ENCODE measurements at places on chromosomes 1 and 21.

- no peak for DNase-seq
Observed at GRCh38 chr1:223834660-223835263, 11.0 kb downstream of the TP53BP2 start.

DNA sequence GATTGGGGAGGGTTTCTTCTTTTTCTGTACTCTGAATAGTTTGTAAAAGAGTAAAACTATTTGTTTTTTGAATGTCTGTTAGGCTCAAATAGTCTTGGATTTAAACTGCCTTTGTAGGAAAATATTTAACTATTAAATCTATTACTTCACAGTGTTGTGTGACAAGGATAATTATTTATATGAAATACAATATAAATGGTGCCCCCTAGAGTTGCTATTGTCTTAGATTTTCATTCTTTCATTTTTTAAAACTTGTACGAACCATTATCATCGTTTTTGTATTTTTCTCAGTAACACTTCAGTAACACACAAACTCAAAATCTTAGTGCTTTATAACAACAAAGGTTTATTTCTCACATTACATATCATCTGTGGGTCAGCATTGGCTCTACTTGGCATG is 37.4 kb downstream of the C1orf185 start:
- no peak for DNase-seq

DNA sequence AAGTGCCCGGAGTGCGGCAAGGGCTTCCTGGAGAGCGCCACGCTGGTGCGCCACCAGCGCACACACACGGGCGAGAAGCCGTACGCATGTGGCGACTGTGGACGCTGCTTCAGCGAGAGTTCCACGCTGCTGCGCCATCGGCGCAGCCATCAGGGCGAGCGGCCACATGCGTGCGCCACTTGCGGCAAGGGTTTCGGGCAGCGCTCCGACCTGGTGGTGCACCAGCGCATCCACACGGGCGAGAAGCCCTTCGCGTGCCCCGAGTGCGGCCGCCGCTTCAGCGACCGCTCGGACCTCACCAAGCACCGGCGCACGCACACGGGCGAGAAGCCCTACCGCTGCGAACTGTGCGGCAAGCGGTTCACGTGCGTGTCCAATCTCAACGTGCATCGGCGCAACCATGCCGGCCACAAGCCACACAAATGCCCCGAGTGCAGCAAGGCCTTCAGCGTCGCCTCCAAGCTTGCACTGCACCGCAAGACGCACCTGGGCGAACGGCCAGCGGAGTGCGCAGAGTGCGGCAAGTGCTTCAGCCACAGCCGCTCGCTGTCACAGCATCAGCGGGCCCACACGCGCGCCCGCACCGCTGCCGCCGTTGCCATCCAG is 10.0 kb downstream of the ZNF672 start:
- no peak for DNase-seq

DNA sequence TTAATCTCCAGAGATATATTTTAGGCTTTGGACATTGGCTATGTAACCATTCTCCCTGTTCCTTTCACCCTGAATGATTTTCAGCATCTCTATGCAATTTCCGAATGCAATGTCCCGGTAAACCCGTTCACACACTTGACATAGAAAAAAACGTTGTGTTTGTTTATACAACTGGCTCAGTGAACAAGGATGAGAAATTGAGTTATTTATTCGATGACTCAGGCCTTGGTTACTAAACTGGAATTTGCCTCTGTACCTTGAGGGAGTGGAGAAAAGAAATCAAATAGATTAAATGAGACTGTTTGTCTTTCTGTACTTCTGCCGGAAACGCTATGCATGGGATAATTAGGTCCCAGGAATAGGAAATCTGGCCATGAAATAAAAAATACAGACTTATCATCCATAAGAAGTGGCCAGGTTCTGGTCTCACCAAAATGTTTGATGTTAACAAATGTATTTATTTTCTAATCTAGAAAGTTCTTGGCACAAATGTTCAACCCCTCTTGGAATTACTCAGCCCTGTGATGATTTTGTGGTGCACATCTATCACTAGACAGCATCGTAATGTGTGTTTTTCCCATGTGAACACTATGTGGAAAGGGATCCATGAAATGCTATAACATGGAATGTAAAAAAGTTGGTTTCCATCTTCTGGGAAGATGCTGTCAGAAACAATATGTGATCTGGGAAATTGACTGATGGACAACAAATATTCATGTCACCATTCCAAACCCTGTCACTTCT is 253.9 kb downstream of the DUSP10 start:
- DNase-seq, result no peak

GRCh38 chr1:155043301-155043702 is 7.8 kb upstream of the ADAM15 start:
- no peak for DNase-seq

DNA sequence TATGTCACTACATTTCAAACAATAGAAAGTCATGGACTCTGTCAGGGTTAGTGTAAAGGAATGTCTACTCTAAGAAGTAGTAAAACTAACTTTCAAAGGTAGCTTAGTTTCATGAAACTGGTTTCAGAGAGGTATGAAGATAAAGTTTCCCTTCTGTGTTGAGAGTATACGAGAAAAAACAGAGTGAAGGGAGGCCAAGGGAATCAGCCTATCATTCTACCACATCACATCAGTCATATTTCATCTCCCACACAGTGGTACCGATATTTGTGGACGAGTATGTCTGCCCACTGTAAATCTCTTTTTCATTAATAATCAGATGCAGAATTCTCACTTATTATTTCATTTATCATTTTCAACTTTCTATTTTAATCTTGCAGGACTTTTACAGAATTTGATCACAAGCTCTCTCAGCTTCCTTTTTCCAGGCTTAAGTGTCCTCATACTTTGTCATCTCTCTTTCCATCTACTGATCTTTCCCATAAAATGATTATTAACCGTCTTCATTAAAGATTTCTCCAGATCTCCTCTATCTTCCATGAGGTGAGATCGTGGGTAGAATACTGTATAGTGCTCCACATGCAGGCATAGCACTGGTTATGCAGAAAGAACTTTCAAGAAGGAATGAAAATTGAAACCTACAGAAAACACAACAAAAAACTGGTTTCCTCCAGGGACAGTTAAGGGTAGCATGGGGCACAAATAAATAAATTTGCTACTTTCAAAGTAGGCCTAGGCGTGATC is 11.5 kb upstream of the IFI16 start:
- no peak for DNase-seq

DNA sequence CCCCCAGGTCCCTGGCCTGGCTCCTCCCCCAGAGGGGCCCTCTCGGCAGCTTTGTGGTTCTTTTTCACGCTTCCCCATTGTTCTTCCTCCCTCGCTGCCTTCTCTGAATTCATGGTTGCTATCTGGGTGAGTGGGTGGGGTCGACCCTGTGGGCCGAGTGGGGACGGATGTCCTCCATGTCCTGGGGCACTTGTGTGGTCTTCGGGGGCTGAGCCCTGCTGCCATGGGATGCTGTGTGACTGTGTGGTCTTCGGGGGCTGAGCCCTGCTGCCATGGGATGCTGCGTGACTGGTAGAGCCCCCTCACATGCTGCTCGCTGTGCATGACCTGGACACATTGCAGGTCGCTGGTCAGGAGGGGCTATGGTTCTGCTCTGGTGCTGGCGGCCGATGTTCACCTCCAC is 21.6 kb upstream of the DIP2A start:
- DNase-seq, result no peak

- peak; percentile 31 for DNase-seq
Observed at GRCh38 chr1:204152310-204153044, 633 bp upstream of the ETNK2 start.

GRCh38 chr1:85349224-85349623 is 72.8 kb upstream of the BCL10 start:
- no peak for DNase-seq

GRCh38 chr1:151975311-151976014 is 18.2 kb downstream of the S100A10 start:
- DNase-seq, result no peak

- no peak for DNase-seq
Observed at GRCh38 chr1:200306944-200307754, 102.7 kb downstream of the ZNF281 start.

- DNase-seq, result no peak
Observed at GRCh38 chr1:244439391-244440032, 12.2 kb downstream of the ADSS2 start.

GRCh38 chr1:157044326-157044725 is 1.2 kb downstream of the ARHGEF11 start:
- DNase-seq, result no peak

DNA sequence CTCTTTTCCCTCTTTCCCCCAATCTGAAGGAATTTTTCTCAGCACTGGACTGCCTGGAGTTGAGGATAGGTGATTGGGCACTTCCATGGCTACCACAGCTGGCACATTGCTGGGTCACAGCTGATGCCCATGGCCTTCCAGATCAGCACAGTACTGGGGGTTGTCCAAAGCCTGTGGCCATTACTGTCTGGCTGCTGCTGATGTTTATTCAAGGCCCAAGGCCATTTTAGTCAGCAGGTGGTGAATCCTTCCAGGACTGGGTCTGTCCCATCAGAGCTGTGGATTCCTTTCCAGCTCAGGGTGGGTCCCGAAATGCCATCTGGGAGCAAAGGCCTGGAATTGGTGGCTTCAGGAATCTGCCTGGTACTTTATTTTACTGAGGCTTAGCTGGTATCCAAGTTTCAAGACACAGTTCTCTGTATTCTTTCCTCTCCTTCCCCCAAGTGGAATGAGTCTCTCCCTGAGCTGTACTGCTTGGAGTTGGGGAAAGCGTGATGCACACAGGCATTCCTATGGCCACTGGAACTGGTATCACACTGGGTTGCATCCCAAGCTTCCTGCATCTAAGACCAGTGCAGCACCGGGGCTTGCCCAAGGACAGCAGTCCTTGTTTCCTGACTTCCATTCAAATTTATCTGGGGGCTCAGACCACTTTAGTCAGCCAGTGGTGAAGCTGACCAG is 19.1 kb downstream of the GPR88 start:
- DNase-seq, result no peak

GRCh38 chr1:68796888-68797287 is 300.0 kb upstream of the DEPDC1 start:
- no peak for DNase-seq

- DNase-seq, result peak; percentile 40
Observed at GRCh38 chr1:21823206-21823979, 11.3 kb downstream of the LDLRAD2 start.

DNA sequence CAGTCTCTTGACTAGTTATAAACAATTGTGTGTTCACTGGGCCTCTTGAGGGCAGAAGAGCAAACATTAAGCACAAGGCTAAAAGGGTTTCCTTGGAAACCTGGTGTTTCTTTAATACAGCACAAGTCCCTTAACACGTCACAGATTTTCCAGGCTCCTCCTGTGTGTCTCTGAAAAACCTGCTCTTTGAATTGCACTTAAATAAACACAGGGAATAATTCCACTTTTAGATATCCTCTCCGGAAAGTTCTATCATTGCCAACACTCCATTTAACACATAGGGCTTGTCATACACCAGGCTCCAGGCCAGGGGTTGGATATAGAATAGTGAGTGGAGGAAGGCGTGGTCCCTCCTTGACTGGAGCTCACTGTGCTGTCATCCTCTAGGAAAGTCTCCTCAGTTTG is 442.6 kb downstream of the DSCAM start:
- no peak for DNase-seq

DNA sequence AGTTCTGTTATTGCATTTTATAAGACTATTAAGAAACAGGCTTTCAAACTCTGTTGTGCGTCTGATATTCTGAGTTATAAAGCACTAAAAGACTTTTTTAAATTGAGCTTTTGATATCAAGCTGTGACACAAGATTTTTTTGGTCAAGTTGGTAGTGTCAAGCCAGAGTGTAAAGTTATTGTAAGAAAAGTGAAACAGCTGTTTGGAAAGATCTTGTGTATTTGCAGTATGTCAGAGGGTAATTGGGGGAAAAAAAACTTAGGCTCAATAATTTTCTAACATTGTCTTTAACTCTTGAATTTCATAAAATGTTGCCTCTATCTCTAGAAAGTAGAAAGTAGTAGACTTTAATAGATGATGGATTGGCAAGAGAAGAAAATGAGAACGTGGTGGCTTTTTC is 3.8 kb downstream of the CACYBP start:
- DNase-seq, result no peak

GRCh38 chr1:66542314-66542713 is 8.4 kb downstream of the SGIP1 start:
- no peak for DNase-seq

- peak; percentile 84 for DNase-seq
Observed at GRCh38 chr1:66331658-66332547, 202.1 kb upstream of the SGIP1 start.

DNA sequence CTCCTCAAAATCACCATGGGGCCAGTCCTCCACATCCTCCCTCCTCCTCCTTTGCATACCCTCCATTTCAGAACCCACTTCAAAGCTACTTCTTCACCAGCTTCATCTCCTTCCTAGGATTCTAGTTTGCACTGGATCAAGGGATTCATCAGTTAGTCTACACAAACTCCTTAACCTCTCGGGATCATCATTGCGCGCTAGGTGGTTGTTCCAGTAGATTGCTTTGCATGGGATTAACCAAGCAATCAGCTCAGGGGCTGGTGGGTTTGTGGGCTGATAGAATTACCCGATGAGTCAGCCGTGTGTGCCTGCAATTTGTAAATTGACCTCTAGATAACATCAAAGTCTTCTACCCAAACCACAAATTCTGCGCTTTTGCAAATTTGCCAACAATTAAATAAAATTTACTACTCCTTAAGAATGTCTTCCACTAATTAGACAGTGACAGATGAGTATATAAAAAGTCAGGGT is 7.7 kb downstream of the KANK4 start:
- no peak for DNase-seq

- no peak for DNase-seq
Observed at GRCh38 chr1:21756393-21757089, 26.4 kb downstream of the USP48 start.

DNA sequence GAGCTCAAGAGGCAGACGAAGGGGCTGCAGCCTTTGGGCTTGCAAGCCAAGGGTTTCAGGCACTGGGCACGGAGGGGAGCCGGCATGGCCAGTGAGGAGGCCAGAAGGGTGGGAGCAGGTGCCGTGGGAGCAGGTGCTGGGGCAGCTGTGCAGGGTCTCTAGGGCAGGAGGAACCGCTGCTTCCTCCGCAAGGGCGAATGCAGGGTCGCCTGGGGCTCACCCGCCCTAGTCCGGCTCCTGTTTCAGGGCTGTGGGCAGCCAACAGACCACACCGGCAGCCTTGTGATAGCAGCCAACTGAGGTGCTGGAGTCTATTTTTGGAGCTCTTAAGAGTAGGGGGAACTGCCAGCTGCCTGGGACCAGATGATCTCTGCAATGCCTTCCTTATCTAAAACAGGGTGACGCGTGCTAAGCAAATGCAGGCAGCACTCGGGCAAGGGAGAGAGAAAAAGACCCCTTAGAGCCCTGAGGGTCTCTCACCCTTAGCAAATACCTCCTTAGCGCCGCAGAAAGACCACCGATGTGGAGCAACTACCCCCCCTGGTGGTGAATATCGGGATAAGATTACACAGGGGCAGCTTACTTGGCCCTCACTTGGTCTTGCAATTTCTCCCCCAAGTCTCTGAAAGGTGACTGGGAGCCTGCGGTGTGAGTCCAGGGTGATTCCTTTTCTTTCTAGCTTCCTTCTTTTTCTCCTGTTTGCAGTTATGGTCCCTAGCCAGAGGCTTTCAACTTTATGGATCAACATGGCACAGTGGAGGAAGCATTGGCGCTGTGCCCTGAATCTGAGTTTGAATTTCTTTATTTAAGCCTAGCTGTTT is 20.7 kb upstream of the MAPKAPK2 start:
- peak; percentile 69 for DNase-seq
